ENCODE measurements at places on chromosomes 5 and 9.

DNA sequence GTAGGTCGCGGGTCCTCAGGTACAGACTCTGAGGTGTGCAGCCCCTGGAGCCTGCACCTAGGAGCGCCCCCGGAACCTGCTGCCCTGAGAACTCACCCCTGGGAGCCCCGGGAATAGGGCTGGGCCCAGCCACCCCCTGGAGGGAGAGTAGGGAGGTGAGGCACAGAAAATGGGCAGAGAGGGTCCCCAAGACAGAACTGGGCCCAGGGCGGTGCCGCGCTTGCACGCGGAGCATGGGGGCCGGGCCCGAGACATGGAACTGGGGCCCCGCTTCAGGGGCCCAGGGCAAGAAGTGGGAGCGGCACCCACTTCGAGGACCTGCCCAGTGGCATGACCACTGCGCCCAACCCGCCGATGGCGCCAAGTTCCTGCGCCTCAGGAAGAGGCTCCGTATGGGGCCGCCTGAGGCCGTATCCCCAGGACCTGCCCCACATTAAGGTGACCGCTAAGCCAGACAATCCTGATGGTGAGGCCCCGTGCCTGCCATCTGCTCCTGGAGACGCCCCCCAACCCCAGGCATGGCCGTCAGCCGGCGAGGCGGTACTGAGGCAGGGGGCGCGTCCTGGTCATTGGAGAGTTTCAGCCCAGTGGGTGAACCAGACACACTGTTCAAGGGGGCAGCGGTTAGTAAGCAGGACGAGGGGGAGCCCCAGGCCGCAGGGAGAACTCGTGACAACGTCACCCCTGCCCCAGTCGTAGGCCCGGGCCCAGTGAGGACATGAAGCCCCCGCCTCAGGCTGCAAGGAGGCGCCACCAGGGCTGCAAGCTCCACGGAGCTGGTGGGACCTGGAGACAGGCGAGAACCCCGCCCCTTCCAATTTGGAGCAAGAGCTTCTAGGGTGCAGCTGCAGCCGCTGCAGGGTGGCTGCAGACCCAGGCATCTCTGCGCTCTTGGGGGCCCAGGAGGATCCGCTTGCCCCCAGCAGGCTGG, 89.5 kb upstream of the PUM3 start:
- no peak for DNase-seq

GRCh38 chr5:28415791-28416443, 1377.5 kb upstream of the CDH9 start:
- DNase-seq = no peak

GRCh38 chr5:91127456-91128081, 255.5 kb downstream of the ARRDC3 start:
- no peak for DNase-seq

- DNase-seq = no peak
Observed at GRCh38 chr9:137078701-137079400, 1.5 kb downstream of the UAP1L1 start.

DNA sequence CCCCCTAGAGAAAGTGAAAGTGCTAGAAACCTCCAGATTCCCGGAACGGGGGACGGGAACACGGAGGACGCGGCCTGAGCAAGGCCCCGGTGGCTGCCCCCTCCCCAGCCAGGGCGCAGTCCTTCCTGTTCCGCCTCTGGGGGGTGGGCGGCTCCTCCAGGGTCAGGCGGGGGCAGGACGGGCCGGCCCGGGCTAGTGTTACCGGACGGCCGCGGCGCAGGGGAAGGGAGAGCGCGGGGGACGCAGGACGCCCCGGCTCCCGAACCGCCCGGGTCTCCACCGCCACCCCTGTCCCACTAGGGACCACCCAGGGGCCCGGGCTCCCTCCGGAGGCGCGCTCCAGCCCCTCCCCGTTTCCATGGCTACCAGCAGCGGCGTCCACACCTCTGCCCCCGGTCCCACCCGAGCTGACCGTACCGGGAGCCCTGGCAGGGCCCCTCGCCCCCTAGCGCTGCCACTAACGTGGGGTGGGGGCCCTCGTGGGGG, 579 bp downstream of the SLC12A7 start:
- no peak for DNase-seq

Data from MV-4-11 (cell line).